Activated CD4-positive, alpha-beta T cell treated with anti-CD3 and anti-CD28 coated beads, Interleukin-2, amount 50 U/mL, for 24 hours (primary cell): ENCODE measurements at places on chromosomes 12 and 14.

DNA sequence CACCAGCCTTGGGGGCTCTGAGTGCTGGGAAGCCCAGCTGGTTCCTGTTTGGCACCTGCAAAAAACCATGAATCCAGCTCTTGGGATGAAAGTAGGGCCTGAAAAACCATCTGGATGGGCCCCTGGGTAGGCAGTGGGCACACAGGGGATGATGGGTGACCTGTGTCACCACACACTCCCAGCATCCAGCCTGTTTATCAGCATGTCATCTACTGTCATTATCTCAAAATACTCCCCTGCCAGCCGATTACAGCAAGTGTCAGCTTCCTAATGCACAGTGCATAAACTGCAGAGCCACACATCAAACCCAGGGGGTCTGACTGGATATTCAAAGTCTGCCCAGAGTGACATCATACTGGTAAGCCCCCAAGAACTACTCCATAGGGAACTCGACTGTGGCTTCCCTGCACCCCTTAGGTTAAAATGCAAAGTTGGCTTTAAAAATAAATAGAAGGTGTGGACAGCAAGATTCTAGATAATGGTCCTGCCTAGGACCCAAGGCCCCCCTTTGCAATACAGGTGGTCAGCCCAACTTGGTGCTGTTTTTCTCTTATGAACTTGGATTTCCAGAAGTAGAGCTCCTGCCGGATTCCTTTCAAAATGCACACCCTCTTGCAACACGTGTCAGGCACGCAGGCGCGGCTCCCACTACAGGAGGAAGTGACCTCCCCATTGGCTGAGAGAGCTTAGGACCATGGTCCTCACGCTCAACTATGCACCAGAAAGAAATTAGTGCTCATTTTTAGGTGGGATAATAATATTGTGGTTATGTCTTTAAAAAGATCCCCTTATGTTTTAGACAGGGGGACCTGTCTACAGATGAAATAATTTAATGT lies 94.1 kb downstream of the GCH1 start:
- DNase-seq = no peak

- no peak for DNase-seq
These were observed 63.2 kb upstream of the NR2C1 start for GRCh38 chr12:95136598-95136997.

DNA sequence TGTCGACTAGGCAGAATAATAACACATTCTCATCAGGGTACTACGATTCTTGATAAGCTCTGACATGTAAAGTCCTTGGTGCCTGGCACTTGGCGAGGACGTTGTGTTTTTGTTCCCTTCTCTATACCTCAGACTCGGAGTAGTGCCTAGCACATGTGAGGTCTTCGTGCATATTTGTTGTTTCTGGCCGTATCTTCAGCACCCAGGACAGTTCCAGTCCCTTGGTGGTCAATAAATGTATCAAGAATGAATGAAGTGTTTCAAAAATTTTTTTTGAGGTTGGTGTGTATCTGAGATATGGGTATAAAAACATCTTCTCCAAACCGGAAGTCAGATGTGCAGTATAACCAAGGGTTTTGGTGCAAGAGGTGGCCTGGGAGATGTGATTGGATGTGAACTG lies 198.2 kb downstream of the AACS start:
- no peak for DNase-seq

DNA sequence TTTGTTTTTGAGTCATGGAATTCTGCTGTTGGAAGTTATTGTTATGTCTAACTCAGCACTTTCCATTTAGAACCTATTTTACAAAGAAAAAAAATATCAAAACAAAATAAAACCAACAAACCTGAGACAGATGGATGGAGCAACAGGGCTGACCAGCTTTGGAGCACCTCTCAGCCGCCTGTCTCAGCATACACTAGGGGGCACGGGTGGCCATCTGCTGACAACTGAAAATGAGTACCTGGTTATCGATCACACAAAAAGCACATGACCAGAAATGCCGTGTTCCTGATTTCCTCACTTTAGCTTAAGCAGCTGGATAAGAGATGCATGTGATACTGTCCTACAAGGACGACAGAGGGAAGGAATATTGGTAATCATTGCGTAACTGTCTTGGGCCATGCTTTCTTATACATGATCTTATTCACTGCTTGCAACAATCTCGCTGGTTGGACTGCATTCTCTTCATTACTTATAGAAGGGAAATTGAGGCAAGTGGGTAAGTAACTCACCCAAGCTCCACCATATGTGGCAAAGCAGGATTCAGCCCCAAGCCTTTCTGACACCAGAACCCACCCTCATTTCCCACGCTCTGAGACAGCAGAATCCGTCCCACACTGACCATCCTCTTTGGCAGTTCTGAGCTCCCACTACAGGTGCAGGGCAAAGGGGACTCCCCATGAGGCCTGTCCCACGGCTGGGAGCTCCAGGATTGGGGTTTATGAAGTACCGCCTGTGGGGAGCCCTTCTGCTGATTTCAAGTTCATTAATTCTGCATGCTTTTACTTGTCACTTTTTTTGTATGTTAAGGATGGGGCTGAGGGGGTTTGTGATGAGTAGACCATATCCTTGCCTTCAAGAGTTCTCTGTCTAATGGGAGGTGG lies 43.5 kb downstream of the C14orf132 start:
- no peak for DNase-seq

DNA sequence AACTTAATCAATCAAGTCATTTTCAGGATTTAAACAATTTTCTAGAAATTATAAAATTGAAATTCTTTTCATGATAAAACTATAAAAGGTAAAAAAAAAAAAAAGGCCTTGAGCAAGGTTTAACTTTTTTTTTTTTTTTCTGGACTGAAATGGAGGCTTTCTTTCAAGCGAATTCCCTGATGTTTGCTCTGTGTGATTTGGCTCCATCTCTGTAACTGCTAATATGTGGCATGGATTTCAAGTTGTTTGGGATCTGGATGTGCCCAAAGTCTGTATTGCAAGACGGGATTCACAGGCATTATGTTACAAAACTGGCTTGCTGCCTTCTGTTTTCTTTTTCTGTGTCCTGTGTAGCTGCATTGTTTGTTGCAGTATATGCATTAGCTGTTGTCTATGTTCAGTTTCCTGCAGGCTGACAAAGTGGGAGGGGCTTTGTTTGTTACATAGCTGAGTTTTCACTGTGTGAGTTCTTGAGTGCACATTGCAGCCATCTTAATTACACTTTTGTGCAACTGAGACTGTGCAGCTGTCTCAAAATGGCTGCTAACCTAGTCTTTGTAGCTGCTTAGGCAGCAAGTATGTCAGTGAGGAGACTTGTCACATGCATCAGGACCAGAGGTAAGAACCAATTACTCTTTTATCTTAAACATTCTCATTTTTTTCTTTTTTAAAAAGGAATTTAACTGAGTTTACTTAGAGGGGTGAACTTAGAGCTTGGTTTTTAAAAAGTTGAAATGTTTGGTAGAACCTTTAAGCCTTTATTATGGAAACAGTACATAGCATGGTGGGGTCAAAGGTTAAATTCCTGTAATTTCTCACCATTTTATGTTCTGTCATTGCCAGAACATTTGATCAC lies 19.5 kb downstream of the ATF7IP start:
- peak; percentile 22 for DNase-seq

GRCh38 chr14:88049936-88050335 lies 45.0 kb downstream of the GPR65 start:
- no peak for DNase-seq

GRCh38 chr14:74684434-74684833 lies 28.4 kb downstream of the AREL1 start:
- no peak for DNase-seq

- no peak for DNase-seq
These were observed 4.8 kb downstream of the TNFAIP2 start for GRCh38 chr14:103127861-103128598.
